CD4-positive, alpha-beta T cell treated with Interleukin-15 for 4 hours (primary cell): ENCODE measurements at places on chromosomes 1 and 21.

DNA sequence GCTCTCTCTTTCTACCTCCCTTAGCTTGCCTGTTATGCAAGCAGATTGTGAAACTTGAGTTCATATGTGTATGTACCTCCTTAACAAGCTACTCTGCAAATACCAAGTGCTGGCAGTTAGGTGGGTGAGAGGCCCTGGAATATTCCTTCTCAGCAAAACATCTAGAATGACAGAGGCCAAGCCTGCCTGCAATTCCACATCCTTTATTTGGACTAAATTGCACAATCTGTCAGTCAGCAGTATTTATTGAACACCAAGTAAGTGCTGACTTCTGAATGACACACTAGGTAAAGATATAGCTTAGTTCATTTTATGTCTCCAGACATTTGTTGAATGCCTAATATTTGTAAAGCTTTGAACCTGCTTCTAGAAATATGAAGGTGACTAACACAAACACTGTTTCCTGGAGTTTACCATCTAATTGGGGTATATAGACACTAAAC is 87.5 kb downstream of the RGL1 start:
- no peak for DNase-seq

- no peak for DNase-seq
These were observed 10.9 kb upstream of the RBM15 start for GRCh38 chr1:110328274-110328673.

DNA sequence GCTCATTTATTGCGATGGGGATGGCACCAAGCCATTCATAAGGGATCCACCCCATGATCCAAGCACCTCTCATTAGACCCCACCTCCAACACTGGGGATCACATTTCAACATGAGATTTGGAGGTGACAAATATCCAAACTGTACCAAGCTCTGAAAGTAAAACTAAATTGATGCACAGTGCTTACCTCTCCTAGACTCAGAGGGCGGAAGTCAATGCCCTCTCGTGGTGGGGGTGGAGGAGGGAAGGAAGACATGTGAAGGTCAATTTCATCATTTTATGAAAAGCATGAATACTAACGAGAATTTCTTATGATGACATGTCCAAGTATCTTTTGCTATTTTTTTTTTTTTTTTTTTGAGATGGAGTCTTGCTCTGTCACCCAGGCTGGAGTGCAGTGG is 120.0 kb downstream of the PGBD5 start:
- no peak for DNase-seq

- DNase-seq, result no peak
These were observed 425 bp upstream of the TADA1 start for GRCh38 chr1:166876540-166876838.

DNA sequence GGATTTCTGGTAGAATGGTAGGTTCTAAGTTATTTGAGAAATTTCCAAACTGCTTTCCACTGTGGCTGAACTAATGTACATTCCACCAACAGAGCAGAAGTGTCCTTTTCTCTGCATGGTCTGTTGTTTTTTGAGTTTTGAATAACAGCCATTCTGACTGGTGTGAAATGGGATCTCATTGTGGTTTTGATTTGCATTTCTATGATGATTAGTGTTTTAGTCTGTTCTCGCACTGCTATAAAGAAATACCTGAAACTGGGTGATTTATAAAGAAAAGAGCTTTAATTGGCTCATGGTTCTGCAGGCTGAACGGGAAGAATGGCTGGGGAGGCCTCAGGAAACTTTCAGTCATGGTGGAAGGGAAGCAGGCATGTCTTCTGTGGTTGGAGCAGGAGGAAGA is 80.3 kb downstream of the SDCCAG8 start:
- no peak for DNase-seq

GRCh38 chr1:31372751-31373055 is 173 bp downstream of the FABP3 start:
- DNase-seq, result no peak

GRCh38 chr1:98084188-98084587 is 163.4 kb upstream of the DPYD start:
- DNase-seq, result no peak

DNA sequence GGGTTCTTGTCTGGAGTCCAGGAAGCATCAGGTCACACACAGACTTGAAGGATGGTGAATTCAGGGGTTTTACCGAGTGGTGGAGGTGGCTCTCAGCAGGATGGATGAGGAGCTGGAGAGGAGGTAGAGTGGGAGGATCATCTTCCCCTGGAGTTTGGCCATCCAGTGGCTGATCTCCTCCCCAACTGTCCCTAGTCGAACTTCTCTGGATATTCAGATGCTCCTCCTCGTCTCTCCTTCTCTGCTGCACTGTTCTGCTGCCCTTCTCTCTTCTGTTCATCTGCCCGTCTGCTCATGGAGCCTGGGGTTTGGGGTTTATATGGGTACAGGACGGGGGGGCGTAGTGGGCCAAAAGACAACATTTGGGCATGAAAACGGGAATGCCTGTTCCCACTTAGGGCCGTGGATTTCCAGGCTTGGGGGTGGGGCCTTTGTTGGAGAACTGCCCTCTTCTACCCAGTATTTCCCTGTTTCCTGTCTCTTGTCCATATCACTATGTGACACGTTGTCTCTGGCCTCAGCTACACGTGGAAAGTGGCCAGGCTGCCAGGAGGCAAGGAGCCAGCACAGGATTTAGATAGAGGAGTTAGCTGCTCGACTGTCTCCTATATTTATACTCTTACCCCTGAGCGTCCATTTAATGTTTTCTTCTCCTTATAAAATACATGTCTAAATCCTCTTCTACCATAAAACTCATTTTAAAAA is 76.7 kb downstream of the SIPA1L2 start:
- DNase-seq, result no peak

GRCh38 chr1:153941826-153942725 is 4.4 kb downstream of the DENND4B start:
- DNase-seq, result no peak
